Stimulated activated naive CD4-positive, alpha-beta T cell treated with Interleukin-2 at 50 U/mL for 16 hours (primary cell): ENCODE measurements at places on chromosomes 4 and X.

GRCh38 chr4:146436423-146437162, 85.1 kb downstream of the SLC10A7 start:
- no peak for DNase-seq

DNA sequence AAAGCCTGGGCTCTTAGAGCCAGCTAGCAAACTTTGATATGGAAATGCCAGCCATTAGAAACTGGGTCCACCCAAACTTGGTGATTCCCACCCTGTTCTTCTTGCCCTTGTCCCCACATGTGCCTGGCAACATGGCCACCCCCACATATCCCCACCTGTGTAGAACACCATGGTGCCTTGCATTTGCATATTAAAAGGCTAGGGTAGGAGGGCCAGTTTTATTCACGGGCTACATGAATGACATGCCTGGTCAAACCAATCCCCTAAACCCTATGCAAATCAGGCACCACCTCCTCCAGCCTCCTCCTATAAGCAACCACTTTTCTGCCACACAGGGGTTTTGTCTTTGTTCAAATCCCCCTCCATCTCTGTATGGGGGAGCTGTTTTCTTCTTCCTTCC, 104.9 kb downstream of the CLNK start:
- DNase-seq: no peak

GRCh38 chr4:105280338-105281123, 133.9 kb downstream of the TET2 start:
- DNase-seq: no peak

GRCh38 chr4:169774466-169775445, 17.0 kb upstream of the HPF1 start:
- DNase-seq: peak; percentile 5

GRCh38 chr4:56129431-56129861, 180.7 kb downstream of the CEP135 start:
- DNase-seq: no peak

DNA sequence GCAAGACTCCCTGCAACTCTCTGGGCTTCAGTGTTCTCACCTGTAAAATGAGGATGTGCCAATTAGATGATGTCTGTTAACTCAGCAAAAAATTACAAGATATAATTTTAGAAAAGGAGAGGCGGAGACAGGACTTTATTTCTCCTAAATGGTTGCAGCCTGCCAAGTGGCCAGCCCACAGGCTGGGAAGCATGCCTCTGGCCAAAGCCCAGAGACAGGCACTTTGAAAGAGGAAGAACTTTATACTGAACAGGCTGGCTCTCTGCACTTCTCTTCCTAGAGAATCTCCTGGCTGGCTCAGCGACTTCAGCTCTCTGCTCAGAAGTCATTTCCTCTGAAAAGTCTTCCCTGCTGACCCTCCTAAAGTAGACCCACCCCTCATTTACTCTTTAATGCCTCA, 3.7 kb downstream of the PRDM5 start:
- no peak for DNase-seq

GRCh38 chr4:106996490-106996889, 39.6 kb downstream of the DKK2 start:
- no peak for DNase-seq
